ENCODE measurements at places on chromosomes 2 and 18.

DNA sequence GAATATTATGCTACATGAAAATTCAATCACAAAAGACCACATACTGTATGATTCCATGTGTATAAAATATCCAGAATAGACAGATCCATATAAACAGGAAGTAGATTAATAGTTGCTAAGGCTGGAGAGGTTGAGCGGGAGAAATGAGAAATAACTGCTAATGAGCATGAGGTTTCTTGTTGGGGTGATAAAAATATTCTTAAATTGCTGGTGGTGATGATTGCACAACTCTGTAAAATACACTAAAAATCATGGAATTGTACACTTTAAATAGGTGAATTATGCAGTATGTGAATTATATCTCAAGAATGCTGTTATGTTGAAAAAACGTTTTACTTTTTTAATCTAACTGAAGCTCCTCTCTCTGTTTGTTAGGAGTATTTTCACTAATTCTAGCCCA, 101.8 kb upstream of the CREB1 start:
- DNase-seq: no peak

GRCh38 chr18:7516266-7517117, 50.6 kb upstream of the PTPRM start:
- no peak for DNase-seq

- DNase-seq: no peak
Observed at GRCh38 chr18:75538727-75539126, 111.2 kb upstream of the SMIM21 start.

DNA sequence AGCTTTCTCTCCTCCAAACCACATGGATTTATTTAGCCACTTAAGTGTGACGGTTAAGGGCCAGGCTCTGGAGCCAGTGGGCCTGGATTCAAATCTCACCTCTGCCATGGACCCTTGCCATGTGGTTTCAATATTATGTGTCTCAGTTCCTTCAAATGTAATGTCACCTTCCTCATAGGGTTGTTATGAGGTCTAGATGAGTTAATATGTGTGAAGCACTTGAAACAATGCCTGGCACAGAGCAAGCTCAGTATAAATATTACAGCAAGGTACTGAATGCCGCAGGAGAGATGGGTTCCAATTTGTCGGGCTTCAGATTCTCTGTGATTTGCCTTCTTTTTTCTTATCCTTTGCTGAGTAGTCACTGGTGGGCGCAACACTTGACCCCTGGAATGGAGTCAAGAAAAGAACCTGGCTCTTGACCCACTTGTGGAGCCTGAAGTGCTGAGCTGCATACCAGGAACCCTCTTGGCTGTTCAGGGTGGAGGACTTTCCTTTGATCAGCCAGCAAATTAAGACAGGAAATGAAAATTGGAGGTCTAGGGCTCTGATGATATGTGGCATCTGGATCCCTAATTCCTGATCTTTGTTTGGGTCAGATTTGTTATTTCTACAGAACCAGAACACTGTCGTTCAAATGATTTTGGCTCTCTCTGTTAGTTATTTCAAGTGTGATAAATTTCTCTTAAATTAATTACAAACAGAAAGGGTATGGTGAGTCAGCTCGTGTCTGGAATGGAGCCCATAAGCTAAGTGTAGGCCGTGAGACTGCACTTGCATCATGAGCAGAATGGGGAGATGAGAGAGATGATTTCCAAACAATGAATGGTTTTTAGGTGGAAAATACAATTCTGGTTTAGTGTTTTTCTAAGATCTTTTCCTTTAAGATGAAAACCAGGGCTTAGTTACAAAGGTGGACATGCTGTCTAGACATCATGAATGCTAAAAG, 293.0 kb downstream of the KCNS3 start:
- no peak for DNase-seq

- DNase-seq: no peak
Observed at GRCh38 chr2:62177392-62178049, 18.4 kb upstream of the B3GNT2 start.

DNA sequence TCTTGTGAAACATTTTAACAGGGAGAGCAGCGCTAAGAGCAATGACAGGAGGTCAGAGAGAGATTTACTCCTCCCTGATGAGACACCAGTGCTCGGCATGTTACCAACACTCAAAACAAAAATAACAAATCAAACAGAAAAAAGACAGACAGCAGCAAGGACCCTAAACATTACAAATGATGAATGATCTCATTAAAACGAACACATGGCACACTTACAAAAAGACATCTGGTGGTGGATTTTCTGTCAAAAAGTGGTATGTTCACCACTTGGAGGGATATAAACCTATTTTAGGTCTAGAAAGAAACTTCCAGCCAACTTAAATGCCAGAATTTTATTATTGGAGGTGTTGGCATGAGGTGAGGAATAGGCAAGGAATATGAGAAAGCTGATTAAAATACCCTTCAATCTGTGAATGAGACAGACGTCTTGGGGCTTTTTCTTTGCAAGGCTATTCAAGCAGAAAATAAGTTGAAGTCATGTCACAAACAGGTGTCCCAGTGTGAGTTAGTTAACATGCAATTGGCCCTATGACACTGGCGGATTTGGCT, 112.8 kb downstream of the PRELID3A start:
- no peak for DNase-seq

DNA sequence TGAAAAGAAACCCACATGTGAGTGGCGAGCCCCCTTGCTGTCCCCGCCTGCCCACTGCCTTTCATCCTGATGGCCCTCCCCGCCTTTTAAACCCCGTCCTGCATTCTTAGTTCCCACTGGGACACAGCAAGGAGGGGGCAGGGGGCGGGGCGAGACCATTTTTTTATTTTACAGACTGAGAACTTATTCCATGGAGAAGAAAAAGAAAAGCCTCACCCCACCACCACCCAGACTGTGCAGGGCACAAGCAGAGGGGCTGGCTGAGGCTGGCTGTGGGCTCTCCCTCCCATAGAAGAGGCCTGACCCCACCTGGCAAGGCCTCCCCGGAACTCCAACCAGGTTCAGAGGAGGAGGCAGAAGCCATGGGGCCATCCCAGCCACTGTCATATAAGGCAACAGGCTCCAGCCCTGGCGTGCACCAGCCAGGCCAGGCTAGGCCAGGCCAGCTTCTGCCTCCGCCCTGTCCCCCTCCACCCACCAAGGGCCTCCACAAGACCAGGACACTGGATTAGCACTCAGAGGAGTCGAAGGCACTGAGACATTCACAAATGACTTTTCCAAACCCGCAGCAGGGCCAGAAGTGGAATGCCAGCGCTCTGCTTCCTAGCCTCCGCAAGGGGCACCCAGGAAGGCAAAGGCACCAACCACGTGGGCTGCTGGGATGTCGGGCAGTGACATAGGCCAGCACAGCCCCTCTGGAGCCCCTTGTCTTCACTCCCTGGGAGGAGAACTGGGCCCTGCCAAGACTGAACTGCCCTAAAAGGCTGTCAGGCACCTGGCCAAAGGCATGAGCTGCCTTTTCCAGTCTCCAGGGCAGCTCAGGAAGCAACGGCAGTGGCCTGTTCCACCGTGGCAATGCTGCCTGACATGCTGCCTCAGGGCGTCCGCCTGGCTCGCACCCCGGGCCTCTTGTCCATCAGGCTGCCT, 37.5 kb upstream of the SEMA4C start:
- DNase-seq: no peak

- DNase-seq: no peak
Observed at GRCh38 chr18:44857744-44858491, 177.2 kb downstream of the SETBP1 start.

- no peak for DNase-seq
Observed at GRCh38 chr18:23981369-23981980, 33.1 kb upstream of the TTC39C start.

DNA sequence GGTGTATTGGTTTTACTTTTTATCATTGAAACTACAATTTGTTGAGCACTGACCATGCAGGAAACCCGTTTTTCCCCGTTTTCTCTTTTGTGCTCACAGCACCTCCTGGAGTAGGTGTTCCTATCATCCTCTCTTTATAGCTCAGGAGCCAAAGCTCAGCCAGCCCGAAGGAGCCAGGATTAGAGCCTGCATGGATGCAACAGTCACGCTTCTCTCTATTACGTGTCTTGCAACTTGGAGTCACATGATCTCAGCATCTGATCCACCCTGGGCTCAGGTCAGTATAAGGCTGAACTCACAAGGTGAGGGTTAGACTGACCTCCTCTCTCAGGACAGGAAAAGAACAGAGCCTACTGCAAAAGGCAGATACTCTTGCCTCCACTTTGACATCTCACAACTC, 150.5 kb downstream of the MBP start:
- DNase-seq: no peak

- no peak for DNase-seq
Observed at GRCh38 chr2:96140941-96141623, 2.8 kb upstream of the ASTL start.

DNA sequence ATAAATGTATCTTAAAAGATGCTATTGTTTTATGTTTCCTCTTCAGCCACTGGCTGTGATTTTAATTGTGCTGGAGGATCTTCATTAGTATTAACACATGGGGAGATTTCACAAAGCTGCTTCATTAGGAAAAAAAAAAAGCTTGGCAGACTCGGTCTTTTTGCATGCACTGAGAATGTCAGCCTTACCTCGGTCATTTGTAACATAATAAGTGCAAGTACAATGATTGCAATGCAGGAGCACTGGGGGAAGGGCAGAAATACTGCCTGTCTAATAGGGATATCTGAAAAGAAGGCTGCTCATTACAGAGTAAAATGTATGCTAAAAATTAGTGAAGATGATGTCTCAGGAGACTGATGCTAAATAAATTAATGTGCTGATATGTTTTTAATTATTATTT, 1.3 kb upstream of the BAZ2B start:
- DNase-seq: no peak

- no peak for DNase-seq
Observed at GRCh38 chr2:170492010-170492409, 223.1 kb upstream of the SP5 start.

DNA sequence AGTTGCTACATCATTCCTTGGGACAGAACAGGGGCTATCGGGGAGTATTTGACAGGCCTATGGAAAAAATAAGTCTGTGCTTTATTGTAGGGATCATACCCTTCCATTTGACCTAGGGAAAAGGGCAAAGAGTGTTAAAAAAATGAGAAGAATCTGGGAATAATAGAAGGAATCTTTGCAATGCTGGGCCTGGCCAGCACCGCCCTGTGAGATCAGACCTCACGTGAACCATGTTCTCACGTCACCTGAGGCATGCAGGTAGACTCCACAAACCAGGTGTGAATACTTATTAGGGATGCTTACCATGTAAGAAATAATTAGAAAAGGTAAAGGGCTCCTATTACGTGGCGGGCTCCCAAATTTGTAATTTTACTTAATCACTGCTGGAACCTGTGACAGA, 177.5 kb upstream of the GATA6 start:
- no peak for DNase-seq

- no peak for DNase-seq
Observed at GRCh38 chr18:8507915-8508705, 101.1 kb upstream of the RAB12 start.

DNA sequence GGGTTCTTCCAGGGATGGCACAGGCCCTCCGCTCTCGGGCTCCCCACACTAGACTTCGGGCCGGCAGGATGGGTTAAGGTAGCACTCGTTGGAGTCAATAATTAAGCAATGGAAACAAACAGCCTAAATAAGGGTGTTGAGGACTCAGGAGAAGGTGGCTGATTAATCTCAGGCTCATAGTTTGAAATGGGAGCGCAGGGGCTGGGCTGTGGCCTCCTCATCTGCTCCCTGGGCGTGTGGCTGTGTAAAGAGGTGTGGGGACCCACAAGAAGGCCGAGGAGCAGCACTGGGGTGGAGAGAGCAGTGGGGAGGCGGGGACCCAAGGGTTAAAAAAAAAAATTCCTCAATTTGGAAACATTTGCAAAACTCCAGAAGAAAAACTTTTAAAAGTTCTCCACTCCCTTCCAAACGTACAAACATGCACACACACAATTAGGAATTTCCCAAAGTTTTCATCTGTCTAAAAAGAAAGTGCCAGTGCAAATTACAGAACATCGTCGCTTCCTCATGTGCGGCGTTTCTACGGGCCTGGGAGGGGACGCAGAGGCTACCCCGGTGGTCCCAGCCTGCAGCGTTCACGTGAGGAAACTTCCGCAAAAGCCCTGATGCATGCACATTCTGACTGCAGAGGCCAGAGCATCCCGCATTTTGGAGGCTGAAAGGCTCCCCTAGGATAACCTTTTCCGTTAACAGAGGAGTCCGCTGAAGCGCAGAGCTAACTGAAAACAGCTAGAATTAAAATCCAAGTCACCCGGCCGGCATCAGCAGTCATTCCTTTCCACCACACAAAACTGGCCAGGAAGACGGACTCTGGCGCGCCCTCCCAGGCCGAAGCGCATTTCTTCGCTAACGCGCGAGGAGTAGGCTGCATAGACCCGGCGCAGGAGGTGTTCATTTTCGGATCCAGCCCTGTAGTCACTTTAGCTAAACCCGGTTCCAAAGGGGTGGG, 1.0 kb upstream of the TUBB6 start:
- no peak for DNase-seq

DNA sequence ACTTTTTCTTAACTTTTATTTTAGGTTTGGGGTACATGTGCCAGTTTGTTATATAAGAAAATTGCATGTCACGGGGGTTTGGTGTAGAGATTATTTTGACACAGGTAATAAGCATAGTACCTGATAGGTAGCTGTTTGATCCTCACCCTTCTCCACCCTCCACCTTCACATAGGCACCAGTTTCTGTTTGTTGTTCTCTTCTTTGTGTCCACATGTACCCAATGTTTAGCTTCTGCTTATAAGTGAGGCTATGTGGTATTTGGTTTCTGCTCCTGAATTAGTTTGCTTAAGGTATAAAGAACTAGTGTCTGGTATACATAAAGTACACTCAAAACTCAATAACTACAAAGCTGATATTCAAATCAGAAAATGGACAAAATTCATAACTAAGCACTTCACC, 654.6 kb upstream of the LINC00305 start:
- no peak for DNase-seq

GRCh38 chr2:201465524-201465971, 14.0 kb downstream of the STRADB start:
- no peak for DNase-seq

DNA sequence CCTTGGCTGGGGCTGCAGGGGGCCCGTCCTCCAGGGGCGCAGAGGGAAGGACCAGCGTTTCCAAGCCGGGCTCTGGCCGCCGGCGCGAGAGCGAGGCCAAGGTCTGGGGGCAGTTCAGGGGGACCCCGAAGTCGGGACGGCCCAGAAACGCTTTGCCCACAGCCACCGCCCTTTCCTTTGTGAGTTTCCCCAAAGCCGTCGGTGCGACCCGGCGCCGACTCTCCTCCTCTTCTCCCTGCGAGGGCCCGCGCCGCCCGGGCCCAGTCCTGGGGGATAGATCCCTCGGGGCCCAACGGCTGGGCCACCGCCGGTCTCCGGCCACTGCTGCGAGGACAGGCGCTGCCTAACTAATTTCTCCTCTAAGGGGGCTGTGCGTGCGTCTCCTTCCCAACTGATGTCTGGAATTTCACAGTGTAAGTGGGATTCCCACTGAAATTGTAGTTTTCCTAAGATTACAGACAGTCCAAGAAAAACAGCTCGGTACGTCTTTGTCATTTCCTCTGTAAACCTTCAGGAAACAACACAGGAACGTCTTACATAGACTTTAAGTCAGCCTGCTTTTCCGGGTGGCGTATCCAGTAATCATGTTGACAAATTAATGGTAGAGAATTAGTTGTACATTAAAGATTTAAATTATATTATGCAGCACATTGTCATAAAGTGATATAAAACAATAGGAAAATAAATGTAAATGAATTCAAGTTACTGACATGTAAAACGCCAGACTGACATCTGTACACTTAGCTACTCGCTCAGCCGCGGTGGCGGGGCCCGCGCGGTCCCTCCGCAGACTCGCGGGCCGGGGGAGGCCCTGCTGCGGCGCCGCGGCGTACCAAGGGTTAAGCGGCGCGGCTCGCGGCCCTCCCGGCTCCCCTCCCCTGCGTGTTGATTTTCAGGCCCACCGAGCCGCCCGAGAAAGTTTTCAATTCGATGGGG, 139.4 kb upstream of the SIX3 start:
- DNase-seq: no peak

GRCh38 chr2:163133602-163134001, 295.0 kb upstream of the KCNH7 start:
- DNase-seq: no peak
